ENCODE measurements at places on chromosomes 7 and 10. TPM values are rescaled to one million over a fixed set of nuclear protein-coding genes. Genes with fewer than 3 reads are reported as not detected.

CASTOR2 gene
- 3.6 TPM for total RNA-seq

NPM3 gene
- 121 TPM for total RNA-seq

ZEB1 gene
- 9.2 TPM for total RNA-seq

DNAJC1 gene
- 26.5 TPM for total RNA-seq

FAM107B gene
- total RNA-seq: 105 TPM

PRF1 gene
- not detected for total RNA-seq

NPSR1 gene
- total RNA-seq: not detected

SAMD9L gene
- total RNA-seq: 0.55 TPM

CRHR2 gene
- 0.02 TPM for total RNA-seq

FLNC gene
- total RNA-seq: 3.4 TPM

ZNF107 gene
- total RNA-seq: 2.5 TPM

FBXO24 gene
- 0.35 TPM for total RNA-seq

NDUFB2 gene
- 369 TPM for total RNA-seq

ZNF503 gene
- 8.8 TPM for total RNA-seq

RASA4B gene
- total RNA-seq: 1.8 TPM

AKR1C4 gene
- total RNA-seq: 0.13 TPM

PDK4 gene
- 28.0 TPM for total RNA-seq

ITGA8 gene
- total RNA-seq: not detected

TSPAN33 gene
- 6.2 TPM for total RNA-seq

MYO1G gene
- 0.27 TPM for total RNA-seq

ELN gene
- 0.15 TPM for total RNA-seq

NUDT5 gene
- total RNA-seq: 132 TPM

MACC1 gene
- not detected for total RNA-seq

FAM24B gene
- 11.9 TPM for total RNA-seq

LIPF gene
- total RNA-seq: not detected

WEE2 gene
- total RNA-seq: not detected

GCC1 gene
- total RNA-seq: 13.8 TPM

ERVW-1 gene
- not detected for total RNA-seq

LIPA gene
- total RNA-seq: 43.8 TPM

CCDC136 gene
- 2.5 TPM for total RNA-seq

PTPRZ1 gene
- total RNA-seq: 0.02 TPM

CPA2 gene
- 0.11 TPM for total RNA-seq

SKIDA1 gene
- total RNA-seq: 1.0 TPM

PLPP4 gene
- 0.11 TPM for total RNA-seq

TAS2R4 gene
- 0.11 TPM for total RNA-seq

RPEL1 gene
- total RNA-seq: 0.07 TPM

PHYHIPL gene
- 0.53 TPM for total RNA-seq

LLCFC1 gene
- total RNA-seq: not detected

FAM13C gene
- total RNA-seq: 0.07 TPM

GHITM gene
- total RNA-seq: 196 TPM

IFIT2 gene
- 1.9 TPM for total RNA-seq

CPED1 gene
- total RNA-seq: not detected

PBLD gene
- 2.8 TPM for total RNA-seq

C10orf62 gene
- 0.08 TPM for total RNA-seq

All from A549 treated with AZD2906 at 1 μM for 4 hours (cell line).